ENCODE measurements at places on chromosomes 5 and 9.

DNA sequence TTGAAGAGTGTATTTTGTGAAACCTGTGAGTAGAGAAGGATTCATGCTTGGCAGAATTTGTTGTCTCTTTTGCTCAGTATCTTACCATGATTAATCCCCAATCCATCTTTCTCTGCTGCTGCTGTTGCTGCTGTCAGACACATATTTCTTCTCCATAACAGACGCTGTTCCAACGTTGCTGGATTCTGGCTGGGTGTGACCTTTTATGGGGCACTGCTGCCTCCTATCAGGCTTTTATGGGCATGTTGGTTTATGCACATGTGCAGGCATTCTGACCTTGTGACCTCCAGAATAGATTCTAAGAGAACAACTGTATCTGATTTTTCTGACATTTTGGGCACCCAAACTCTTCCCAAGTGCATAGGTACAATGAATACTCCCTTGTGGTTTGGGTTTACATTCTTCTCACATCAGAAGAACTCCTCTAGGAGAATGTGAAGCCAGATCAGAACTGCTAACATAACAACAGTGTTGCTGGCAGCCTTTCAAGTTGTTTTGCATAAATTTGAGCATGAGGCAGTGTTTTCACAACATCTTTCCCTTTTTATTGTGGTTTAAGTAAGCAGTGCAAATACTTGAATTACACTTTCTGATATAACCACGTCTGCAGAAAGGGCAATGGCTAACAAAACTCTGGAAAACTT is 9.2 kb upstream of the ISL1 start:
- DNase-seq, result no peak

- DNase-seq, result no peak
Observed at GRCh38 chr5:52853650-52854049, 65.9 kb downstream of the ITGA1 start.

- no peak for DNase-seq
Observed at GRCh38 chr5:111739416-111739815, 17.6 kb downstream of the NREP start.

DNA sequence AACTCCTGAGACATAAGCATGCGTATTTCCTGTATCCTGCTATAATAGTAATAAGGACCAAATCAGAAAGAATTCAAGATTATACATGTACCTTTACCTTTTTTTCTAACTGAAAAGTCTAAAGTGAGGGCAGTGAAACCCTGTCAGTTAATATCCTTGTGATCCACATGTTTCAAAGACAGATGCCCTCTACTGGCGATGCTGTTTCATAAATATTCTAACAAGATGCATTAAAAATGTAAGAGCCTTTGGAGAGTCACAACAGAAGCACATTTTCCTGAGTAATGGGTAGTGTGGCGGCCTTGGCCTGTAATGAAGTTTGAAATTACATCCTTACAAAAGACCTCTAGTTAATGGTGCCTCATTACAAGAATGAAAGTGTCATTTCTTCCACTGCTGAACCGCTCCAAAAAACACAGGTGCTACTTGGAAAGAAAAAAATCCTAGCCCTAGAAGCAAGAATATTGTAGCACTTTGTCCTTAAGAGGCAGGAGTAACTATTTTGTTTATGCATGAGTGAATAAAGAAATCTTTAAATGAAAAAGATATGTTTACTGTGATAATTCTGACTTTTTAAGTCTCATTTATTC is 232.6 kb downstream of the EPB41L4A start:
- no peak for DNase-seq

DNA sequence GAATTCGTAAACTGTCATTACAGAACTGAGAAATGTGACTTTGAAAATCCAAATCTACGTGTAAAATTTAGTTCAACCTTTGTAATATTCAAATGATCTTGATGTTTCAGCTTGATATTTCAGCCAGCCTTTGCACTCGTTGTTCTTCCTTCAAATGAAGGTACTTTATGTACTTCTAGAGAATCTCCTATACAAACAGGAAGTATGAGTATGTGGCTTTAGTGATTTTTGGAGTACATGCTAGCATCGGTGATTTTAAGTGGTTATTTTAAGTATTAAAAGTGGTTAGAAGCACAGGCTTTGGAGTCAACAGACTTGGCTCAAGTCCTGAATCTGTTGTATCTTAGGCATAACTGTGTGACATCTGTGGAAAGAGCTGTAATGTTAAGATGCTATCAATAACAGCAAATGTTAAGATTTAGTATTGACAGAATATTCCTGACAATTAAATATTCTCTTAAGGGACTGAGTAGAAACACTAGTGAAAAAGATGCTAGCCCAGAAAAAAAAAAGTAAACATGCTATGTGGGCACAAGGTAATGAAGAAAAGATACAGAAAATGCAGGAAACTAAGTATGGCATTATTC is 398.0 kb downstream of the ADGRV1 start:
- no peak for DNase-seq

DNA sequence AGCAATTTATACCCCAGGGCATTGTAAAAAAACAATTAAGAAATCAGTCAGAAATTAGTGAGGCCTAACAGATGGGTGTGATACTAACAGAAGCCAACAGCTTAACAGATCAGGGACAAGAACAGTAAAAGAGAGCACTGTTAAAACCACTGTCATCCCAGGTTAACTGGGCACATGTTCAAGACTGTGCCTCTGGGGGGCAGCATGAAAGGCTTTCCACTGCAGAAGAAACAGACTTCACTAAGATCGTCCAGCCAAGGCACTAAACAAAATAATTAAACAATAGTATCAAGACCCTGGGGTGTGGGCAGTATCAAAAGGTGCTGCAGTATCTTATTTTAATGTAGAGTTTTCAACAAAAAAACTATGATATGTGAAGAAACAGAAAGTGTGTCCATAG is 43.5 kb downstream of the FBN2 start:
- DNase-seq, result no peak

GRCh38 chr5:7794311-7794710 is 56.6 kb downstream of the CFAP90 start:
- no peak for DNase-seq

DNA sequence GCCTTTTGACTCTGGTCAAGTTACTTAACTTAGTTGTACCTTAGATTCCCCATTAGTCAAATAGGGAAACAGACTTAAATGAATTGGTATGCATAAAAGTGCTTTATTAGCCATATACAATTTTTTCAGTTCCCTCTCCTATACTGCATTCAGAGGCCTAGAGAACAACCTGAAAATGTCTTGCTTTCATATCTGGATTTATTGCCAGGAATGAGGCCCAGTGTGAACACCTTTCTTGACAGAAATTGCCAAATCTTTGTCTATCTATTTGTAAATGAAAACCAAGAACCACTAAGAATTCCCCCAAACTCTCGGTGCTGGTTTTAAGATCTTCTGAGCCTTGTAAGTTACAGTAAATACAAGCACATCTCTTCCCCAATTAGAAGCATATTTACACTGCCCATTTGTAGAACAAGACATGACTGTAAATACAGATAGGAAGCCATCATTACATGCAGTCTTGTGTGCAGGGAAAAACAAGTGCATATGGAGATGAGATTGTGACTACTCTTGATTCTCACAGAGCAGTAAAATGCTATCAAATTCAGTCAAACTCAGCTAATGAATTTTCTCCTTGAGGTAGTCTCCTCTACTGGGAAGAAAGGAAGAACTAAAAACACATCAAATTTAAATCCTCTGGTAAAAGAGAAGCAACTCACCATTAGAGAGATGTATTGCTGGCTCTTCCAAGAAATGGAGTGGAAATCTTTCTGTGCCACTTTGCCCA is 5.2 kb upstream of the FAM13B start:
- no peak for DNase-seq

DNA sequence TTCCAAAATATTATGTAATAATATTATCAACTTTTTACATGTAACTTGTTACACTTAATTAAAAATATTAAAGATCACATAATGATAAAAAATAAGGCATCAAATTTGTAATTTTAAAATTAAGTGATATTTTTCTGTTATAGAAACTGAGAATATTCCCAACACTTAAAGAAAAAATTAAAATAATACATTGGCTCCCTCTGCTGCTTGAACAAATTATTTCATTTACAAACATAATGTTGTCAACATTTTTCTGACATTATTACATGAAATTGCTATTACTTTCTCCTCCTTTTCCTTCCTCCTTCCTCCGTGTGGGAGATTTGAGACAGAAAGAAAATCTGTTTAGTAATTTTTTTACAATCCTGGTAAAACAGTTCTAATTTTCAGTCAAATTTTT is 42.3 kb downstream of the RNF180 start:
- DNase-seq, result no peak

GRCh38 chr5:61746831-61747575 is 414.9 kb downstream of the ZSWIM6 start:
- no peak for DNase-seq

DNA sequence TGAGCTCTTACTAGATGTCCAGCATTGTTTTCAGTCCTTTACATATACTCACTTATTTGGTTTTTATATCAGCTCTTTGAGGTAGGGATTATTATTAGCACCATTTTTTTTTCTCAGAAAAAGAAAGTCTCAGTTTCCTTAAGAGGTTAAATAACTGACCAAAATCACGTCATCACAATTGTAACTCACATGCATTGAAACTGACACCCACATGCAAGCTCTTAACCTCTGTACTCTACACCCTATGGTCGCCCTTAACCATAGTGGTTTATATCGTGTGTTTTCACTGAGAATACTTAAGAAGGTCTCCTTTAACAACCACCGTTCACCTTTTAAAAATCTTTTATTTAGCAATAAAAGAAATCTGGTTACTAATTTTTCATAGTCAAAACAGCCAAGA is 61.0 kb downstream of the PRDM6 start:
- no peak for DNase-seq

- no peak for DNase-seq
Observed at GRCh38 chr5:134579284-134579771, 53.3 kb downstream of the SAR1B start.

DNA sequence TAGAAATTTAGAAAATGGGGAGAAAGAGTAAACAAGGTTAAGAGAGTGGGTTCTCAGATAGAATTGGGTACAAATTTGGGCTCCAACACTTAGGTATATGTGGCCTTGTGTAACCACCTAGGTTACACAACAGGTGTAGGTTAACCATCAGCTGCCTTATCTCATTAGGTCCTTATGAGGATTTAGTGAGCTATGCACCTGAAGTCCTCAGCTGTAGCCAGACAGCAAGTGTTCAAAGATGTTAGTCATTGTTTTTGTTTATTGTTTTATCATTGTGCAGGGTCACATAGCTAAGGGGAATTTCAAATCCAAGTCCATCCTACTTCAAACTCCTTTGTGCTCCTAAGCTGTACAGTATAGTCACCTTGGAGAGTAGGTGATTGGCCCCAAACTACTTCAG is 970 bp upstream of the TRIM32 start:
- DNase-seq, result no peak

GRCh38 chr5:90747693-90748092 is 189.1 kb downstream of the ADGRV1 start:
- no peak for DNase-seq

DNA sequence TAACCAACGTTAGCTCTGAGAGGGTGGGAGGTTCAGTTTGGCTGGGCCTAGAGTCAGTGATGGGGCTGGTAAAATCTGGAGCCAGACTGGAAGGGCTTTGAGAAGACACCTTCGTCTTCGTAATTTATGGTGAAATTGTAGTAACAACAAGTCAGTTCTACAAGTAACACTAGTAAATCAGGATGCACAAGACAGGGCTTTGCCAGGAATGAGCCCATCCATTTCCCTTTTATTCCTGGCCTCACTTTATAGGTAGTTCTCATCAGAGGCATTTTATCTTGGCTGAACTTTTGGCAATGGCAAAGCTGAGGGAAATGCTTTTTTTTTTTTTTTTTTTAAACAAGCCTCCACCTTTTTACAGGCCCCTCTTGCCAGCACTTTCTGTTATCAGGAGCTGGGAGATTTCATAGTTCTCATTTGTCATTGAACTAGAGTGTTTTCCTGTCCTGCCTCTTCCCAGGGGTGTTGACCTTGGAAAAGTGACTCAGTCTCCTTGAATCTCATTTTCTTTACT is 110.5 kb upstream of the KLF4 start:
- no peak for DNase-seq

GRCh38 chr9:104177003-104177611 is 83.0 kb downstream of the SMC2 start:
- no peak for DNase-seq

DNA sequence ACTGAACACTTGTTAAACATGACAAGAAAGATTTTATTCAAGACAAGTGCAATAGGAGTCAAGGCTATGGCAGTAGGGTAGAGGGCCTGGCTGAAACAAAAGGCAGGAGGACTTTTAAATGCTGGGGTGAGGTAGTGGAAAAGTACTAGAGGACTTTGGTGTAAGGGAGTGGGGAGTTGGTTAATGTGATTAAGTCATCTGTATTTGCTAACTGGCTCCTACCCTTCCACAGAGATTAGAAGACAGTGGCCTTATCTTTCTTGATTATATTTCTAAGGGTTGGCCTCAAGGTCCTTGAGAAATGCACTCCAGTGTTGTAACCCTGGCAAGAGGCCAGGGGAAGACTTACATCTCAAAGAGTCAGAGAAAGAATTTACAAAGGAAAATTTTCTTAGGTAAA is 160.2 kb upstream of the FTMT start:
- no peak for DNase-seq

- DNase-seq, result no peak
Observed at GRCh38 chr5:125372694-125373631, 626.5 kb upstream of the ZNF608 start.
